Left colon (tissue), 2 donors: ENCODE measurements at places on chromosomes 5 and 9.
A peak's percentile ranks its signal among the peaks of the same experiment; 100 is the strongest.

DNA sequence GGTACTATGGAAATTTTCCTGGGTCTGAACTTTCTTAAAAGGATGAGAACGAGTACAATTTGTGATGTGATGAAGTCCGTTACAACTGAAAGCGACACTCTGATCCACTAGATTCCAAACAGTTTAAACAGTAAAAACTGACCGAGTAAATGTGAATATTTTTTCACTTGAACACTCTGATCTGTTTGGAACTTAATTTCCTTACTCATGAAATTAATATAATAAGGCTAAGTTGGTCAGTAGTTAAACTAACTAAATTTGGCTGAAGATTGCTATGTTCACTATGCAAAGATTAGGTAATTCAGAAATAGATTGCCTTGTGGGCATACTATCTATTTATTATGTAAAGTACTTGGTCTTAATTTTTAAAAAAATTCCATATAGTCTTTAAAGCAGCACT, at the start of gene C9orf57:
Gene C9orf57 (minus strand): TSS at position 101 of the 400 bp plus-strand sequence. CDS start 1,282 bp downstream, outside the sequence.
- no peak for DNase-seq

- DNase-seq: no peak
These were observed 267.5 kb downstream of the NR3C1 start for GRCh38 chr5:143135832-143136551.

GRCh38 chr5:88298425-88298824, 29.8 kb upstream of the TMEM161B start:
- DNase-seq: no peak

GRCh38 chr9:68953771-68954170, 60.1 kb downstream of the PRKACG start:
- no peak for DNase-seq

GRCh38 chr9:23774266-23774665, 51.8 kb downstream of the ELAVL2 start:
- DNase-seq: no peak

DNA sequence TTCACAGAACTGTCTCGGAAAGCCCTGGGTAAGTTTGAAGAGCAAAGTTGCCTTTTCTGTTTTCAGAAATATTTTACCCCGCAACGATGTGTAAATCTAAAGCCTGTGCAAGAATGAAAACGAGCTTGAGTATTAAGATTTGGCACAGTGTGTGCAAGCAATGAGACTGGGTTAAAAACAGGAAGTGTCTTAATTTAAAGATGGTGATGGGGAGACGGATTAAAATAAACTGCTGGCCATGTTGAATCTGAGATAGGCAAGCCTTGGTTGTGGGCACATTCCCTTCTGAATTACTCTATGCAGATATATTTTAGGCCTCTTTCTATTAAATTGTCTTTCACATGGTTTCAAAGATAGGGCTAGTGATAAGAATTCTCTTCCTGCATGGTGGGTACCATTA, 294.2 kb upstream of the DMRT1 start:
- no peak for DNase-seq

GRCh38 chr5:163772644-163773043, 267.2 kb downstream of the MAT2B start:
- no peak for DNase-seq

- no peak for DNase-seq
These were observed 84.3 kb downstream of the VPS13A start for GRCh38 chr9:77261605-77262004.

DNA sequence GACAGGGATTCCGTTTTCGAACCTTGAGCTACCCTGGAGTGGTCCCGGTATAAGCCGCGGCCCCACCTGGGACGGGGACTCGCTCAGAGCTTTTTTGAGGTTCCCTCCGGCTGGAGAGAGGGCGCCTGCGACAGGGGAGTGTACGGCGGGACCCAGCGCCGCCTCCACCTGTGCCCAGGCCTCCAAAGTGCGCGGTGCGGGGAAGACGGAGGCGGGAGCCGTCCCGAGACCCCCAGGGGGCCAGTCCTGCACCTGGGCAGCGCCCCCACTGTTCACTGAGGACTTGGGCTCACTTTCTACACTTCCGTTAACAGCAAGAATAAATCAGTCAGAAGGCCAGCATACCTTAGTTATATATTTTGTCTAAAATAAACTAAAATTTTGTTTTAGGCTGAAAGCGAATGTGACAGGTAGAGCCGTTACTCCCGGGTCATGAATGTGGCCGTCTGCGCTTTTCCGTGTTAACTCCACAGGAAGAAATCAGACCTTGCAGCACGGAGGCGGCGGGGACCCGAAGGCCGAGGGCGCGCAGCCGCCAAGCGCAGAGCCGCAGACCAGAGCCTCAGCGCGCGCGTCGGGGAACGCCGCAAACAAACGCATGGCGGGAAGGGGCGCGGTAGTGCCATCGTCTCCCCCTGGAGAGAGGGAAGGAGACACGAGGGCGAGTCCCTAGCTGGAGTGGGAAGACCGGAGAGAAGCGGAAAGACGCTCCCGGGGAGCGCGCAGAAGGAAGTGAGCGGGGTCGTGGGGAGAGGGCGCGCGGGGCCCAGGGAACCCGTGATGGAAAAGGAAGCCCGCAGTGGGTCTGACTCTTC, 14.1 kb downstream of the TRIM7 start:
- DNase-seq: peak; percentile 52

DNA sequence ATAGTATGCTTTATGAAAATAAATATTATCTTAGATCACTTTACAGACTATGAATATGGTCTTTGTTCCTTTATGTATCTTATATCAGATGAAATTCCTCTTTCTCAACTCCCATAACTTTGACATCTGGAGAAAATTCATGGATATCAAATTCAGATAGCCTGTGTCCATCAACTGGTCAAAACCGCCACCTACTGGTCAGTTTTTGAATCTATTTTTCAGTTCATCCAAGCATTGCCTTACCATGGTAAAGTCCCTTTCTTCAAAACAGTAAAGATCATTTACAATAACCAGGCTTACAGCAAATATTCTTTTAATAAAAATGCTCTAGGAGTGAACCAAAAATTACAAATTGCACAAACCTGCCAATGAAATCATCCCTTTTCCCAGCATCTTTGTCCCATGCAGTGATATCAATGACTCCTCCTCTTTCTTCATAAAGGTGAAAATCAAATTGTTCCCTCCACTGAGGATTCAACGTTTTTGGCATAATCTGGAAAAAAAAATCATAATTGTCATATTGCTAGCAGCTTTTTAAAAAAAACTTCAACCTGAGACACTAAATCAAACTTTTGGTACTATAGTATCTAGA, 290.5 kb downstream of the SLF1 start:
- DNase-seq: no peak

- DNase-seq: no peak
These were observed 261.3 kb downstream of the PIK3R1 start for GRCh38 chr5:68476854-68477253.

DNA sequence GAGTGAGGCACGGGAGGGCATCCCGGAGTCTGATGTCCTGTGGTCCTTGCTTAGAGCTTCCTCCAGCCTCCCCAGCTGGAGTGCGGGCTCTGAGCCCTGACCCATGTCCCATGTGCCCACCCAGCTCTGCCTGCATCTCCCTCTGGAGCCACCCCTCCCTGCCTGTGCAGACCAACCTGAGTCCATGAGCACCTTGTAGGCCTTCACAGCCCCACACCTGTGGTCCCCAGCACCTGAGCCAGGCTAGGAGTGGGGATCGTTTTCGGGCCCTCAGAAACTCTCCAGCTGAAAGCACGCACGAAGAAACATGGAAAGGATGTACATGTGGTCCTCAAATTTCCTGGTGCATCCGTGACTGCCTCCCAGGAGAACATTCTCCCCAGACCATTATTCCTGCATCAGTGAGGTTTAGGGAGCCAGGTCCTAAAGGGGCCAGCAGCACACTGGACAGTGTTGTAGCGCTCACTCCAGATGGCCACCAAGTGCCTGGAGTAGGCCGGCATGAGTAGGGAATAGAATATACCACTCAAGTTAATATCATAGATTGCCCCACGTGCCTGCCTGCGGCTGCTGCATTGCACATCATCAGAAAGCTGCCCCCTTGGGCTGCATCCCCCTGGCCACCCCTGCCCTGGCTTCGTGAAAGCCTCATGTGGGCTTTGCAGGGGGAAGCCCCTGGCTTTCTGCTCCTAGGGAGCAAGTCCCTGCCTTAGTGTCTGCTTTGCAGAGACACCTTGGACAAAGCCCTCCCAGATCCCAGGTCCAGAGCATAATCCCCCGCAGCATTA, 80.6 kb downstream of the WNK2 start:
- DNase-seq: no peak

- no peak for DNase-seq
These were observed 96.2 kb upstream of the ARAP3 start for GRCh38 chr5:141778206-141778605.

- DNase-seq: no peak
These were observed 48.8 kb upstream of the CD180 start for GRCh38 chr5:67245259-67245846.

- DNase-seq: no peak
These were observed 52.1 kb upstream of the ARL15 start for GRCh38 chr5:54362434-54362833.

DNA sequence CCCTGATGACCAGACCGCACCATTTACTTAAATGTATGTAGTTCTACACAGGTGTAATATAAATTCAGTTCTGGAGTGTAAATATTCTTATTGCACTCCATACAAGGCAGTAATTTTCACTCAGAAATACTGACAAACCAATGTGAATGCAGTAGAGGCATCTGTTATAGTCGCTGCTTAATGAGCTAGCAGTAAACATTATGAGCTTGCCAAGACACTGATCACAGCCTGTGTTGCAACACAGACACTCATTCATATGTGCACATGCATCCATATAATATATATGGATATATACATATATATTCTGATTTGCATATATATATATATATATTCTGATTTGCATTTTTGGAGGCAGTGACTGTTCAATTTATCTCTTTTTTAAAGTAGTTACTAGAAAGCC, 435.1 kb upstream of the ST8SIA4 start:
- no peak for DNase-seq

- no peak for DNase-seq
These were observed 263.9 kb downstream of the SPOCK1 start for GRCh38 chr5:137234973-137235943.

DNA sequence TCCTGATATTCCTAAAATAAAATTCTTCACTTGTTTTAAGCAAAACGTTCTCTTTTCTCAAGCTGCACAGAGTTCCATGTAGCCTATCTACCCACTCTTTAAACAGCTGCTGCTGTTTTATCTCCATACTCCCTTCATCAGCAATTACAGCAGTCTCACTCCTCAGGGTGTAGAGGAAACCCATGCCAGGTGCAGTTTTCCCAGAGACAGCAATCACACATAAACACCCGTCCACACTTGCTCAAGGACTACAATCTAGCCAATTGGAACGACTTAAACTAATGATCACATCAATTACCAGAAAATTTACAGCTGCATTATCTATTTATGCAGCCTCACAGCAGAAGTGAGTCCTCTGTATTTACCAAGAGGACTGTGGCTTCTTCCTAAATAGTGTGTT, 141.7 kb downstream of the HTR1A start:
- no peak for DNase-seq

DNA sequence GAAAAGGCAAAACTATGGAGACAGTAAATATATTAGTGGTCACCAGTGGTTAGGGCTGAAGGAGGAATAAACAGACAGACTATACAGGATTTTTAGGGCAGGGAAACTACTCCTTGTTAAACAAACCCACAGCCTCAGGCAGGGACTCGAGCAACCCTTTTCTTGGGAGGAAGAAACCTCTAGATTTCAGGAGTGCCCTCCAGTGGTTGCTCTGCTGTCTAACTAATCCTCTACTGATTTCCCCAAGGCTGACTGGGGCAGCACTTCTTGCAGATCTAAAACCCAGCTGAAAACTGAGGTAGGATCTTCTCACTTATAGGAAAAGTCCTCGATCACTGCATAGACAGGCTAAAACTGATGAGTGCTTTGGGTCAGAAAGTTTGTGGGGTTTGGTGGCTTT, 176.8 kb downstream of the ISOC1 start:
- no peak for DNase-seq

- DNase-seq: no peak
These were observed 69.8 kb downstream of the CNTLN start for GRCh38 chr9:17204611-17205152.

DNA sequence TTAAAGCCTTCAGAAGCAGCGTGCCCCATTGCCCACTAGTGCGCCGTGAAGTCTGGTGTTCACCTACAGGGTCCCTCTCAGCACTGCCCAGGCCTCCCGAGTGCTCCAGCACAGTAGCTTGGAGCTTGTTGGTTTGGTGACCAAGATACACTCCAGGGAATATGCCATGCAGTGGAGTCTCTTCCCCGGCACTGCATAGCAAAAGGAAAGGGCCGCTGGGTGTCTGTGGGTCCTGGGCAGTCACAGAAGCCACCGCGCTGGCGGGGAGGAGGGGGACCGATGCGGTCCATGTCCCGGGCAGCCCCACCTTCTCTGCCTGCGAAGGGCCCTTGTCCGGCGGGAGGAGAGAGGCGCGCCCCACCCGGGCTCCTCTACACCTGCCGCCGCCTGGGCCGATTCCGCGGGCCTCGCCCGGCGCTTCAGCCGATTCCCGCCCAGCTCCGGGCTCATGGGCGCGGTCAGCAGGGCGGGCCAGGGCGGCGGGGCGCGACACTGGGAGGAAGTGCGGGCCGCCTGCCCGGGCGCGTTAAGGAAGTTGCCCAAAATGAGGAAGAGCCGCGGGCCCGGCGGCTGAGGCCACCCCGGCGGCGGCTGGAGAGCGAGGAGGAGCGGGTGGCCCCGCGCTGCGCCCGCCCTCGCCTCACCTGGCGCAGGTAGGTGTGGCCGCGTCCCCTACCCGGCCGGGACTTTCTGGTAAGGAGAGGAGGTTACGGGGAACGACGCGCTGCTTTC, at the start of gene SYK:
Gene SYK (plus strand): TSS at position 579 of the 732 bp plus-strand sequence. CDS start 42,080 bp downstream, outside the sequence.
- DNase-seq: peak; percentile 76

- peak; percentile 75 for DNase-seq
These were observed 75.2 kb downstream of the PDE6A start for GRCh38 chr5:149869411-149869821.

- DNase-seq: no peak
These were observed 650.8 kb downstream of the IRX1 start for GRCh38 chr5:4246447-4246846.

GRCh38 chr5:34564710-34565235, 91.4 kb upstream of the RAI14 start:
- no peak for DNase-seq

DNA sequence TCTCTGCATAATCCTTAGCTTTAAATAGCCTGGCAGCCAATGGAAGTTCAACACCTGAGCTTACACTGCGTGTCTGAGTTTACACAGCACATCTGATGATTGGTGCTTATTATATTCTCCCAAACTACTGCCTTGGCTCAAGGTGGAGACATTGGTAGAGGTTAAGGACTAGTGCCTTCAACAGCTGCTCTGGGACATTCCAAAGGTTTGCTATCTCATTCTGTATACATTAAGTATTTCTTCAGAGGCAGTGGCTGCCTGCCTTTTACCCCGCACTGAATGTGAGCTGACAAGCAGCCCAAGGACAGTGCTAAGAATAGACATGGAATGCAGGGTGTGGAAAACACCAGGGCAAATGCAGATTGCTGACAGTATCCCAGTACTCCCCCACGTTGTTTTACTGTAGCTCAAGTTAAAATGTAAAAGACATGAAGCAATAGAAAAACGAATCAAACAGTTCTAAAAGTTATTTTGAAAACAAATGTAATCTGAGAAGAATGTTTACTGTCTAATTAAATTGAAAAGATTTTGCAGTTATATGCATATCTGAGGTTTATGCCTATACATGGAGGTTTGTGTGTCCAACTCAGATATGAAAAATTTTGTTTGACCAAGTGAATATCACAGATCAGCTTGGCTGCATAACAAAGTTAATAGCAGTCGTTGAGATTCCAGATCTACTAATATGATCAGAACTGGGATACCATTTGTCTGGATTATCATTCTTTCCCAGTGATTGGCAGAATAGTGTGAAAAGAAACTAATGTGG, 1.8 kb downstream of the HSPB3 start:
- no peak for DNase-seq

GRCh38 chr5:151699071-151699901, 12.6 kb upstream of the SPARC start:
- DNase-seq: peak; percentile 39
